ENCODE measurements at places on chromosomes 12 and 14.

DNA sequence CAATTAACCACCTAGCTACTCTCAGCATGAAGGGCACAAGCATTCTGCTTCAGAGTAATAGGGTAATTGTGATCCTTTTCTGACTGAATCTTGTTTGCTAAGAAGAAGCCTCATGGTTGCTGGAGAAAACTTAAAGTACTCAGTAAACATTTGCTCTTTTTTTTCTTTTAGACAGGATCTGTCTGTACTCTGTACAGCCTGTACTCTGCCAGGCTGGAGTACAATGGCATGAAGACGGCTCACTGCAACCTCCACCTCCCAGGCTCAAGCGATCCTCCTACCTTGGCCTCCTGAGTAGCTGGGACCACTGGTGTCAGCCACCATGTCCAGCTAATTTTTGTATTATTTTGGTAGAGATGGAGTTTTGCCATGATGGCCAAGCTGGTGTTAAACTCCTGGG is 12.4 kb downstream of the PPP1R13B start:
- no peak for DNase-seq

DNA sequence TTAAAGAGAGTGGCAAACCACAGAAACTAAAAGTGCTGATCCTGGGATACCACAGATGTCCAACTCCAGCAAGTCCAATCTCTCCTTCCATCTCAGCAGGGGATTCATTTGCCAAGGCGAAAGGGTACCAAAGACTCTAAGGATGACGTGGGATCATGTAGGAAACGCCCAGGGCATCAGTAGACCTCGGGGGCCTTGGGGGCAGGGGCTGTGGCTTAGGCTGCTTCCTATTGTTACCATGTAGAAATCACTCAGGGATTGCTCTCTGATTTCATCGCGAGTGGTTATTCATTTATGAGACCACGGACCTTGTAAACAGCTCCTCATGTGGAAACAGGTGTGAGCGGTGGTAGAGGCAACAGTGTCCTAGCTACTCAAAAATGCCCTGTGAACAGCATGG is 149.3 kb upstream of the FKBP4 start:
- DNase-seq: no peak

DNA sequence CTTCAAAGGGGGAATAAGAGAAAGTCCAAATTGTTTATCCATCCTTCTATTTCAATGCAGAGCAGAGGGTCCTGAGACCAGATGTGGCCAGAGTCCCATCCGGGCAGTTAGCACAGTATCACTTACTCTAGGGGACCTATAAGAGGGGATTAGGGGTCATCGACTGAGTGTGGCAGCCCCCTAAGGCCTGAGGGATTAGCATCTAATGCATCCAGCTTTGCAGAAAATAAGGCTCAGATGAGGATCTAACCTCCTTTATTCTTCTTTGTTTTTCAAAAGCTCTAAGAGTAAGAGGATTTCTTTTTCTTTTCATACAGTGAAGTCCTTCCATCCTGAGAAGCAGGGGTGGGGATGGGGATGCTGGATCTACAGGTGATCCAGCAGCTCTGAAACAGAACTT is 43.5 kb downstream of the NEUROD4 start:
- no peak for DNase-seq

GRCh38 chr14:73238424-73238852 is 1.1 kb downstream of the PAPLN start:
- no peak for DNase-seq

- DNase-seq: no peak
Measured at GRCh38 chr12:15982071-15982470, 70.9 kb downstream of the DERA start.

GRCh38 chr14:24315243-24315806 is 4.0 kb downstream of the LTB4R start:
- no peak for DNase-seq

GRCh38 chr12:52316701-52317100 is 4.5 kb downstream of the KRT83 start:
- DNase-seq: no peak

DNA sequence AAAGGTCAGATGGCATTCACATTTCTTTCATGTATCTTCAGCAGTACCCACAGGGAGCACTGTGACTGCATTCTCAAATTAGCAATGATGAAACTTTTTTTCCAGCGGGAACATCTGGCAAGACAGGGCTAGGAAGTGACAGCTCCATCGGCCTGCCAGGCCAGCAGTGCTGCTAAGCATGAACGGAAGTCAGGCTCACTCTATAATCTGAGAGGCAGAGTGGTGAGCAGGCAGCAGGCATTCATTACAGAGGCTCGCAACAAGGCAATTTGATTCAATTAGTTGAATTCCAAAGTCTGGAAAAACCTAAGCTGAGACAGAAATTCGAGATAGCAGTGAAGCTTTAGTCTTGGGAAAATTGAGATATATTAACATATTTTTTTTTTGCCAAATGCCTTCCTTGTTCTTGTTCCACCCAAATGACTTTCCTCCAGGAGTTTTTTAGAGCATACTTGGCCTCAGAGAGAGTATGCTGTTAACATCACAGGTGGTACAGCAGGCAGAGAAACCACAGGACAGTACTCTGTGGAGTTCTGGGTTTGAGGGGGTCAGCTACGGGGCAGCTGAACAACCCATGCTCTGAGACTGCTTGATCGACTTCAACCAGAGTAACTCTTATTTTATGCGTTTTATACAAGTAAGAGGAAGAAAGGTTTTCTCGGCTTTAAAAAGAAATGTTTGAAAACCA is 414.9 kb downstream of the APAF1 start:
- no peak for DNase-seq

DNA sequence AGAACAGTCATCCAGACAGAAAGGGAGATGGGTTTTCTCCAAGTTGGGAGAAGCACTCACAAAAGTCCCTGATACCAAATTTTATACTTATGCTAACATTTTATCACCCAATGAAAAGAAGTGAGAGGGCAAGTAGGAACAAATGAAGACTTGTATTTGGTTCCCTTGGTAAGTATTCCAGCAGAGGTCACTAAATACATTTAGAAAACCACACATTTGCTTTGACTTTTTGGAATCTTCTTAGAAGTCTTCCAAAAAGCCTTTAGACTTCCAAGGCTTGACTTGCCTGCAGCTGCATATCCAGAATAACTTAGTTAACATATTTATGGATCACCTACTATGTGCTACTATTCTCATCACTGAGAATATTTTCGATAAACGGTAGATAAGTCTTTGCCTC is 3.1 kb upstream of the GYS2 start:
- peak; percentile 42 for DNase-seq

- DNase-seq: no peak
Measured at GRCh38 chr12:17371491-17372215, 718.3 kb downstream of the RERGL start.

- peak; percentile 63 for DNase-seq
Measured at GRCh38 chr12:117875744-117876435, 92.9 kb downstream of the KSR2 start.

DNA sequence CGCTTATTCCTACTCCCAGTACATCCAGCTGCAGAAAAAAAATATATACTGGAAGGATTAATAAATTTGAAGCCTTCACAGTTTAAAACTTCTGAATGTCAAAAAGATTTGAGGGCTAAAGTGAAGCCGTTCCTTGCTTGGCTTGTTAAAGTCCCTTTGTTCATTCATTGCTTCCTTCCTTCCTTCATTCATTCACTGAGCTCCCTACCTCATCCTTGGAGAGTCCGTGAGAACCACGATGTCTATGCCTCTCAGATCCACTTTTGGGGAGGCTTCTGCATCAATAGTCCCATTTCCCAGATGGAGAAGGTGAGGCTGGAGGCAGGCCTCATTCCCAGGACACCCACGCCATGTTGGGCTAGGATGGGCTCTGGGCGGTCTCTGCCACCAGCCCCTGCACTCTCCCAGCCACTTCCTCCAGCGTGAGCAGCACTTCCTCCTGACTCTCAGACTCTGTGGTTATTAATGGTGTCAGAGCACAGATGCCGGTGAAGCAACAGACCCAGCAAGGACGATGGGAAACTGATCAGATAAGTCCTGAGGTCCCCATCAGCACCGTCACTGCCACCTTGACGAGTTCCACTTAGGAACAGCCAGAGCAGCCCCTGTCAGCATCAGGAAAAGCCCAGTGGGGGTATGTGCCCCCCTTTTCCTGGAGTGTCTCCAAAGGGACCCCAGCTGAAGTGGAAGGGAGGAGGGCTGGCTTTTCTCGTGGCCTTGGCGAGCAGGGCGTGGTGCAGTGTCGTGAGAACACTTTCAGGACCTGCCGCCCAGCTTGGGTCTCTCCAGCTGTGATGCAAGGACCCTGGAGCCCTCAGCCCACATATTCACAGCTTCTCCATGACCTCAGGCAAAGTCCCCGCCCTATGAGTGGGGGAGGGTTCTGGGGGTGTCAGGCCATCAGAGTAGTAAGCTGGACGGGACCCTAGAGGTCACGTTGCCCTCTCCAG is 21.2 kb downstream of the ASB2 start:
- DNase-seq: no peak

DNA sequence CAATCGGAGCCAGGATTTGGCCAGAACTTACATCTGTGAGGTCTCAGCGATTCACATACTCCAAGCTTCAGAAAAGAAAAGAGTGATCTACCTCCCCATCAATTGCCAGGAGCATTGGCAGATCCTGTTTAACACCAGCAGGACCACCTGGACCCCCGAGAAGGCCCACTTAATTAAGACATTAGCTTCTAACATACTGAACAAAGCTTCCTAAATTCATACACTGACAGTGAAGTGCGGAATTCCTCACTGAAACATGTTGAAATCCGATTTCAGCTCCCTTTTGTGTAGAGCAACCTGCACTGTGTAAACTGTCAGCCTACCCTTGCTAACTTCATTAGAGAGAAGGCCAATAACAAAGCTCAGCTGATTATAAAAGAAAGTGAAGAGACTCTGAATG is 274.0 kb downstream of the NOVA1 start:
- DNase-seq: no peak

DNA sequence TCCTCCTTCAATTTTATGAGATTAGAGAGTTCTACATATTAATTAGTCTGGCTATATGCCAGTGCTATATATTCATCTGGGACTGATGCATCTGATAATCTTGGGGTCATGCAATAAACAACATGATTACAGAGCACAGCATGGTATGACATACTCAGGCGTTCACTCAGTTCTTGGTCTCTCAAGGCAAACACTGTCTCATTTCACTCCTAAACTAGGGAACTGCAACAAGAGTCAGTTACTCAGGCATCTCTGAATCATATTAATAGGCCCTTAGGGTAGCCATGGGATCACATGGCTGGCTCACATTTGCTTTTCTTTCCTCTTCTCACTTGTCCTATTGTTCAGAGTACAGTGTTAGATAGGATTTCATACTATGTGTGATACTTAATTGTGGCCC is 91.8 kb upstream of the TMEM260 start:
- DNase-seq: no peak

DNA sequence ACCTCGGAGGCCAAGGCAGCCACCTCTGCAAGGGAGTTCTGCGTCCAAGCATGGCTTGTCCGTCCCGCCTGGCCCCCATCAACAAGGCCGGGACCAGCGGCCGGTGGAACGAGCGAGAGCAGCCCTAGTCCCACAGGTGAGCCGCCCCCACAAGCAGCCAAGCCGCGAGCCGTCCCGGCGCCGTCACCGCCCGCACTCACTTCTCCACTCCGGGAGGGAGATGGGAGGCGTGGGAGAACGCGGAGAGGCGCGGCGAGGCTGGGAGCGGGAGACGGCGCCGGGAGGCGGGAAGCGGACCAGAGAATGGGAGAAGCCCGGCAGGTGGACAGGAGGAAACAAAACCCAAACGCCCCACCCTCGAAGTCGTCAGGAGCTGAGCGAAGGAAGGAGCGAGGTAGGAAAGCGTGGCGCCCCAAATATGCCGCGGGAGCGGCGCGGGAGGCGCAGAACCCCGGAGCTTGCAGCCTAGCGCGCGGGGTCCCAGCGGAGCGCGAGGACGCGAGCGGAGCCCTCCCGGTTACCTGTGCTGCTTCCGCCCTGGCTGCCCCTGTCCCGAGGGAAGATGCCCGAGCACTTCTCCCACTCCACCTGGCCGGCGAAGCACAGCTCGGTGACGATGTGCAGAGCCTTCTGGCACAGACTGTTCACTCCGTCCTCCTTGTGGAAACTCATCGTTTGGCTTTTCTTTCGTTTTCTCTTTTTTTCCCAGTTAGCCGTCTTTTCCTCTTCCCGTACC is 600 bp downstream of the SYT10 start:
- DNase-seq: no peak

DNA sequence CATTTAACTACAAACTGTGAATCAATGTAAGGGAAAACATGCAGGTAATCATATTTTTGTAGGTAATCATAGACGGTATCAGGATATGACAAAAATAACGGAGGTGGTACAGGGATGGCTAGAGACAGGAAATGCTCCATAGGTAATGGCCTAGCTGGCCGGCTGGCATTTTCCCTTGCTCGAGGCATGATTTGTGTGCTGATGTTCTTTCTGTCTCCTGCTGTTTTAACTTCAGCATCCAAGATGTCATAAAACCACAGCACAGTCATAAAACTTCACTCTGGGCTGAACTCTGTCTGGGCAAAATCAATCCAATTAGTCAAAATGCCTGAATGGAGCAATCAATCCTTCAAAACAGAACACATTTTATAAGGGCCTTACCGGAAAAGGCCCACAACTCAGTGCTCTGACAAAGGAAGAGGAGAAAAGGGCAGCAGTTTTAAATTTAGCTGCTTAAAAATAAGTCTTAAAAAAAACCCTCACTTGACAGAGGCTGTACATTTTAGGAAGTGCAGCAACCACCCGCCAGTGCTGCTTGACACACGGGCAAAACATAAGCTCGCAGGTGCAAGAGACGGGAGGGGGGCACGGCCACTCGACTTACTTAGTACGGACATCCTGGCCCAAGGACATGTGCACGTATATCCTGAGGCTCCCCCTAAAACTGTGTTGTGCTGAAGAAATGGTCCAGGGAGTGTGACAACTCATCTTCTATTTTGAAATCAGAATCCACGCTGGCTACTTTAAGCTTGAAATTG is 40.5 kb upstream of the GPR68 start:
- no peak for DNase-seq

DNA sequence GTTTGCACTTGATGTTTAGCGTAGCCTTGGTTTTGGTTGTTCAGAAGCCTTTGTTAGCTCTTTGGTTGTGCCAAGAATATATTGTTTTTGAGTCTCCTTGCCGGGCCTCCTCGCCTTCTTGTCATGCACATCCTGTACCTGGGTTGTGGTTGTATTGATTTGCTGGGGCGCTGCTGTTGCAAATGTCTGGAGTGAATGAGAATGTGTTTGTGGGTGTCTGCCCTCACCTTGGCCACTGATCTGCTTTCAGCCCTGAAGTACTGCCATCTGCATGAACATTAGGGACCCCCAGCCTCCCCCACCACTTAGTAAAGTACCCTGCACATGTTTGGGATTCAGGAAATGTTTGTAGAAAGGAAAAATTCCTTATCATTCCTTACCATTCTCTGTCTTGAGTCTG is 16.5 kb downstream of the PRKCH start:
- no peak for DNase-seq

- DNase-seq: no peak
Measured at GRCh38 chr12:109244073-109244472, 65.0 kb downstream of the FOXN4 start.

GRCh38 chr12:56321027-56321426 is 5.2 kb upstream of the CNPY2 start:
- DNase-seq: no peak

DNA sequence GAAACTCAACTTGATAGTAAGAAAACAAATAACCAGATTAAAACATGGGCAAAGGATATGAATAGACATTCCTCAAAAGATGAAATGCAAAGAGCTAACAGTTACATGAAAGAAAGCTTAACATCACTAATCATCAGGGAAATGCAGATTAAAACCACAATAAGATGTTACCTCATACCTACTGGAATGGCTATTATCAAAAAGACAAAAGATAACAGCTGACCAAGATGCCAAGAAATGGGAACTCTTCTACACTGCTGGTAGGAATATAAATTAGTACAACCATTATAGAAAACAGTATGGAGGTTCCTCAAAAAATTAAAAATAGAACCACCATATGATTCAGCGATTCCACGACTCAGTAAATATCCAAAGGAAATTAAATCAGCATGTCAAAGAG is 18.8 kb downstream of the KCNH5 start:
- DNase-seq: no peak

Data from cerebellar cortex (tissue), 1 donor.